ENCODE measurements at places on chromosomes 2 and 18. TPM values are rescaled to one million over a fixed set of nuclear protein-coding genes. Genes with fewer than 3 reads are reported as not detected.

The DYNAP gene
- total RNA-seq, result not detected

GRCh38 chr2:194883711-194884110 is 773.3 kb upstream of the SLC39A10 start:
- no peak for DNase-seq

- no peak for DNase-seq
Measured at GRCh38 chr2:180268006-180268405, 260.9 kb upstream of the CWC22 start.

DNA sequence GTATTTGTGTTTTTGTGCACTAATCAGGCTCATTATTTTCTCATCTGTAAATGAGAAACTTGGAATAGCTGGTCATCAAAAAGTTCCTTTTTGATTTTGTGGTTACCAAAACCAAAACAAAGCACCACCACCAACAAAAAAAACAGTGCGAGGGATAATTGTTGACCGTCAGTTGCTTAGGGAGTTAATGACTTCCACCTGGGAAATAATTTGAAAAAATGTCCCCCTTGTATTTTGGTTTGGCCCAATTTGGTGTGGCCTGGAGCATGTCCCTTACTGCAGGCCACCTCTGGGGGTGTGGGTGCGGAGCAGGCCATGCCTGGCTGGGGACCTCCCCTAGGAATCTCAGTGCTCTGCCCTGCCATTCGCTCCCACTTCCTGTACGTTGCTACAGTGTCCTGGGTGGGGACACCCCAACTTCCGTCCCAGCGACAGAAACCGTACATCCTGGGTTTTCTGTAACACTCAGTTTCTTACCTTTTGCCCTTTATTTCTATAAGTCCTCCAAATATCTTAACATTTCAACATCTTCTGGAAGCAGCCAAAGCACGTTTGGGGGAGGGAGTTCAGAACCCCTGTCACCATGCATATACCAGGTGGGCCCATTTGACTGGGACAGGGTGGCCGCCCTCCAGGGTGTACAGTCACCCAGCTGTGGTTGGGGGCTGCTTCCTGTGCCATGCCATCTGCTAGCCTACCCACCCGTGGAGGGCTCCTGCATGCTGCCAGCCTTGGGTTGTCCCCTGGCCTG is 31.3 kb downstream of the NCK2 start:
- DNase-seq, result no peak

DNA sequence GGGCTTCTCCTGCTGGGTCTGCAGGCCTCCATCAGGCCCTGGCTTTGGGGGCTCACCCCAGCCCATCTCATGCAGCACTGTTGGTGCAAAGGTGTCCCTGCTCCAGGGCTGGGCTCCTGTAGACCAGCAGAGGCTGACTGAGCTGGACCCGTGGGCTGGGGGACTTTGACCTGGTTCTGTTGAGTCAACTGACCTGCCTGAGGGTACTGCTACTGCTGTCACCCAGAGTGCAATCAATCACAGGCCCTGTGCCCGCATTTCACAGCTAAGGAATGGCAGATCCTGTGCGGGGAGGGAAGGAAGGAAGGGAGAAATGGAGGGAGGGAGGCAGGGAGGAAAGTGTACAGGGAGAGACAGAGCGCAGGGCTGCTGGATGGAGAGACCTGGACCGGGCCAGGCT is 136.8 kb downstream of the TPO start:
- DNase-seq, result no peak
